ENCODE measurements at places on chromosomes 12 and 14.

DNA sequence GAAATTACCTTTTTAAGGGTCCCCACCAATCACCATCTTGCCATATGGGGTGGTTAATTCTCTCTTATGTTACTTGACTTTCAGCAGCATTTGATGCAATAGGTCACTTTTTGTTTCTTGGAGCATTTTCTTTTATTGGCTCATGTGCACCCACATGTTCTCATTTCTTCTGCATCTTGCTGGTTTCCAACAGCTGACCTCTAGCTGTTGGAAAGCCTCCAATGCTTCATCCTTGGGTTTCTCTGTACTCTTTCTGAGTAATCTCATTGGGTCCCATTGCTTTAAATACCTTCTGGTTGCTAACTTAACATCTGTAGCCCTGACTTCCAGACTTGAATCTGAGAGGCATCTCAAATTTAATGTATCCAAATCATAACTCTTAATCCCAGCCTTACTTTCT is 116.8 kb downstream of the CRADD start:
- DNase-seq = no peak

GRCh38 chr14:99009871-99010270 is 262.1 kb downstream of the BCL11B start:
- DNase-seq = no peak

- DNase-seq = no peak
Observed at GRCh38 chr12:27060740-27061139, 21.6 kb downstream of the C12orf71 start.

- DNase-seq = no peak
Observed at GRCh38 chr12:39413836-39414771, 28.8 kb downstream of the KIF21A start.

- no peak for DNase-seq
Observed at GRCh38 chr12:19447386-19447785, 8.1 kb downstream of the AEBP2 start.

DNA sequence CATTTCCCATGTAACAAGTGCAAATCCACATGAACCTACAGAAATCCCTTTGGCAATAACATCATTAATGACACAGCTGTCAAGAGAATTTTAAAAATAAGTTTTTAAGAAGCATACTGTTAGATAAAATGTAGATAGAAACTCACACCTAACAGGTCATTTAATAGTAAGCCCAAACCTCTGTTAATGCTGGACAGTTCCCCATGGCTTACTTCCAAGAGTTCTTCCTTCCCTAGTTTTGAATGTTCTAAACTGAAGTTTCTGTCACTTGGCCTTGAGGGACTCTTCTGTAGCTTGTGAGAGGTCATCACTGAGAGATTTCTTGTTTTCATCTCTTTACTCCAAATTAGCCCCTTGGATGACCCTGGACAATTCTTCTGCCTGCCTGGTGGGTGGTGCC is 22.7 kb downstream of the OTX2 start:
- no peak for DNase-seq

GRCh38 chr12:53739214-53740129 is 12.2 kb upstream of the CALCOCO1 start:
- DNase-seq = no peak

DNA sequence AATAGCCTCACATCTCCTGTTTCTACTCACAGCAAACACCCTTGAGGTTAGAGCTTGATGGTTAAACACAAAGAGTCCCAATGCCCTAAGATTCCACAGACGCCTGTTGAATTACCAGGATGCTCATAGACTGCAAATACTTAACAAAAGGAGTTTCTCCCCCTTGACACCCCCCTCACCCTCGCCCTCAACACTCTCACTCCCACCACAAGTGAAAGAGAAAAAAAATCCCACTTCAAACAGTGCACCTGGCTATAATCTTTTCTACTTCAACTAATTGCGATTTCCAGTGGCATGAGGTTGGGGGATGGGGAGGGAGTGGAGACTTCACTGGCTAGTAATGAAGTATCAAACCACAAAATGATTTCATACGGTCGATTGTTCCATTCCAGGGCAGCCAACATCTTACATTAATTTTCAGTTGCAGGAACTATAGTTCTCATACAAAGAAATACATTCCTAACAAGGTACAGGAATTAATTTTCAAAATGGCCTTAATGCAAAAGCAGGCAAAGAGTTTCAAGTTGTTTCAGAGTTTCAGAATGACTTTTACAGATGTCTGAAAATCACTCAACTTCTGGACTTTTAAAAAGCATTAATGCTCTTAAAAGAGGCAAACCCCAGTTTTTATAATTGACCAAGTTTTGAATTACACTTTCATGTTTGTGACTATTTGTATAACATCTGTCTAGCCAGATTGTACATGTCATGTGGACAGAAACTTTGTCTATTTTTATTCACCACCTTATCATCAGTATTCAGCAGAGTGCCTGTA is 390.7 kb downstream of the C12orf75 start:
- no peak for DNase-seq

GRCh38 chr14:91351512-91351862 is 66.1 kb downstream of the CCDC88C start:
- no peak for DNase-seq

DNA sequence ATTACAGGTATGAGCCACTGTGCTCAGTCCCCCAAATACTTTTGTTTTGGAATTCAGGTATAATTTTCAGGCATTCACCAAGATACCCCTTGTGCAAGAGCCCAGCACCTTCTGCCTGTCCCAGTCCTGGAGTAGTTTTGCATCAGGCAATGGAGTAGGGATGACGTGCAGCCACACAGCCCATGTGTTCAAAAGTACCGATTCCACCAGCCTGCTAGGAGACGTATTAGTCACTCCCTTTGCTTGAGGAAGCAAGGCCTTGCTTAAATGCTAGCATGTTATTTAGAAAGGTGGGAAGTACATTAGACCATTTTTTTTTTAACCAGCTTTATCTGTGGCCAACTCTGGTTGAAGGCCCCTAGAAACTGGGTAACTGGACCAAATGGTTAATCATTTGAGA is 15.0 kb upstream of the GALNT16 start:
- no peak for DNase-seq

DNA sequence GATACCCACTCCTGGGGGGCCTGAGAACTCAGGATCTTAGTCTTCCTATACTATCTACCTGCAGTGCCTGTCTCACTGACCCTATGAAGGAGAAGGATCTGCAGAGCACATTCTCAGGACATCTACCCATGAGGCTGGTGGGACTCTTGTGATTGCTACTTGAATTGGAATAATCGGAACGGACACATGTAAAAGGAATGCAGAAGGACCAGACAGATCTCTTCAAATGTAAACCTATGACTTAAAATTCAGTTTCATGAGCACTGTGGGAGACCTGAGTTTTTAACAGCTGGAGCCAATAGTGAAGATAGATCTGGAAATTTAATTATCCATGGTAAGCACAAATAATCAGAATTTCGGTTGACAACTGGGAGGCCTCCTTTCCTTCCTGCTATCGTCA is 35.2 kb upstream of the CPSF6 start:
- no peak for DNase-seq

GRCh38 chr12:51848841-51849735 is 570 bp upstream of the FIGNL2 start:
- no peak for DNase-seq

DNA sequence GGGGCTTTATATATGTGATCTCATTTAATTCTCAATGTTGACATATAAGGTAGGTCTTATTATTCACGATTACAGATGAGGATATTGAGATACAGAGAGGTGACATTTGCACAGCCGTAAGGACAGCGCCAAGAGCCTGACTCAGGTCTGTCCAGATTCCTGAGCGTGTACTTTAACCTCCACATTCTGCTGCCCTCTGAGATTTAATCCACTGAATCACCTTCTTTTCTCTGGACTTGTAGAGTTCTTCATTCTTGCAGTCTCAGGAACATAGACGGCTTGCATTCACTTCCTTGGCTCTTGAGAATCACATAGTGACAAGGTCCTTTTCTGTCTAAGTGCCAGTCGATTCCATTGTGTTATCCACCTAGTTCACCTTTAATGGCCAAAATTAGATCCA is 141.0 kb upstream of the ARHGAP5 start:
- no peak for DNase-seq

- DNase-seq = no peak
Observed at GRCh38 chr14:92897922-92898565, 24.9 kb upstream of the CHGA start.

- no peak for DNase-seq
Observed at GRCh38 chr12:58787021-58787760, 133.1 kb downstream of the LRIG3 start.

DNA sequence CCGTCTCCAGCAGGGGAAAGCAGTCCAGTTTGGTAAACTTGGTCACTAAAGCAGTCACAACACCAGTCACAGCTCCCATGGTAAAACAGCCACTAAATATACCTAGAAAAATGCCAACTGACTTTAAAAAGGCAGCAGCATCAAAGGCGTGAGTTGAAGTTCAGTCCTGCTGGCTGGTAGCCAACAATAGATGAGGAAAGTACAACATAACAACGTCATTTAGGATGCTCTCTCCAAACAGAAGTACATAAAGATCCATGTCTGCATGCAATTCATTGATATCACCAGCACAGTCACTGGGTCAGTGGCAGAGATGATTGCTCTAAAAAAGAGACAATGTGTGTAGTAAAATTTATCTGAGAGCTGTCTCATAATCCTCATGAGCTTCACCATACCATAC is 59.3 kb upstream of the TMPO start:
- DNase-seq = no peak

DNA sequence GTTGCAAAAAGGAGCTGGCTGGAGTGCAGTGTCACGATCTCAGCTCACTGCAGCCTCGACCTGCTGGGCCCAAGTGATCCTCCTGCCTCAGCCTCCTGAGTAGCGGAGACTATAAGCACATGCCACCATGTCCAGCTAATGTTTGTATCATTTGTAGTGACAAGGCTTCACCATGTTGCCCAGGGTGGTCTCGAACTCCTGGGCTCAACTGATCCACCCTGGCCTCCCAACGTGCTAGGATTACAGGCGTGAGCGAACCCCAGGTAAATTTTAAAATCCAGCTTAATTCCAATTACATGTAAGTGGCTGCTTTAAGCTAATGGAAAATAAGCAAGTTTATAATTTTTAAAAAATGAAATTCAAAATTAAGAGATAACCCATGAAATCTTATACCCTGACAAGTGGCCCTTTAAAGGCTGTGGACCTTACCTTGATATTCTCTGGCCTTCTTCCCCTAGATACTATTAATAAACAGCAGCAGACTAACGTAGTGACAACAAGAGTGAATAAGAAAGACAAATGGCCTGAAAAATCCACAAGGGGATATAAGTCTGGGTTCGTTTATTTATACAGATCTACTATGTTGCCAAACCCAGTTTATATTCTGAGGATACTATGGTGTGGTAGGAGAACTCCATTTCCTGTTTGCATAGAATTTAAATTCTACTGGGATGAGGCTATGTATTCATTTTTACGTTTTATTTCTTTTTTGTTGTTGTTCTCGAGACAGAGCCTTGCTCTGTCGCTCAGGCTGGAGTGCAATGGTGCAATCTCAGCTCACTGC is 25.6 kb upstream of the SLC2A3 start:
- no peak for DNase-seq

GRCh38 chr12:18297902-18298301 is 36.6 kb downstream of the PIK3C2G start:
- no peak for DNase-seq

DNA sequence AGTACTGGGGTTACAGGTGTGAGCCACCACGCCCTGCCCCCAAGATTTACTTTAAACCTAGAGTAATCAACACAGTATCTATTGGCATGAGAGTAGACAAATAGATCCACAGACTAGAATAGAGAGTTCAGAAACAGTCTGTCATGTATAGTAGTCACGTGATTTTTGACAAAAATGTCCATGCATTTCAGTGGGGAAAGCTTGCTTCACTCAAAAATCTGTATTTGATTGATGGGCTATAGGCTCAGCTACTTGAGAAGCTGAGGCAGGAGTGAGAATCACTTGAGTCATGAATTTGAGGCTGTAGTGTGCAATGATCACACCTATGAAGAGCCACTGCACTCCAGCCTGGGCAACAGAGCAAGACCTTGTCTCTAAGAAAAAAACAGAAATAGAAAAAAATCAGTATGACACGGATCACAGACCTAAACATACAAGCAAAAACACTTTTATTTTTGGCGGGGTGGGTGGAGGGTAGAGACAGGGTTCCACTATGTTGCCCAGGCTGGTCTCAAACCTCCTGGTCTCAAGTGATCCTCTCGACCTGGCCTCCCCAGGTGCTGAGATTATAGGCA is 7.6 kb upstream of the ORAI1 start:
- no peak for DNase-seq

DNA sequence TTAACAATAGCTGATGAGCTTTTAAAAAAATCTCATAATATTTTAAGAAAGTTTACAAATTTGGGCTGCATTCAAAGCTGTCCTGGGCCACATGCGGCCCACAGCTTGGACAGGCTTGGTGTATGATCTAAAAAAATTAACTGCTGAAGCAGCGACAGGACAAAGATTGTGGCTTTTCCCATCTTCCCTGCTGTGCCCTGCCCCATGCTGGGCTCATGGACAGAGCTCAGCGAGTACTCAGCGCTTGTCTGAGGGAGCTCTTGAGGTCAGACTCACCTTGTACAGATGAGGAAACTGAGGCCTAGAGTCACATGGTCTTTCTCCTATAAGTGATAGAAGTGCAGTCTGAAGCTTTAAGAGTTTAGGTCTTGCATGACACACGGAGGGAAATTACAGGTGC is 15.0 kb downstream of the EVL start:
- no peak for DNase-seq

GRCh38 chr12:52086944-52087835 is 7.7 kb downstream of the SMIM41 start:
- DNase-seq = no peak

DNA sequence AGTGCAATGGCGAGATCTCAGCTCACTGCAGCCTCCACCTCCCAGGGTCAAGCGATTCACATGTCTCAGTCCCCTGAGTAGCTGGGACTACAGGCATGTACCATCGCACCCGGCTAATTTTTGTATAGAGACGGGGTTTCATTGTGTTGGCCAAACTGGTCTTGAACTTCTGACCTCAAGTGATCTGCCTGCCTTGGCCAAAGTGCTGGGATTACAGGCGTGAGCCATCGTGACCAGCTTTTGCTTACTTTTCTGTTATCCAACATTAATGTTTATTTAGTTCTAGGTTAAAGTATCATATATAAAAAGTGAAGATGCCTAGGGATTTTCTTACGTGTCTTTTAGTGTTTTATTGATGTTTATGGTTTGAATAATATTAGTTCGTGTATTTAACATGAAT is 28.9 kb upstream of the CCT2 start:
- DNase-seq = no peak

- DNase-seq = no peak
Observed at GRCh38 chr14:39426605-39427004, 5.6 kb downstream of the FBXO33 start.

- no peak for DNase-seq
Observed at GRCh38 chr14:32400480-32400879, 71.4 kb downstream of the AKAP6 start.
